ENCODE measurements at places on chromosomes 7 and 10.

DNA sequence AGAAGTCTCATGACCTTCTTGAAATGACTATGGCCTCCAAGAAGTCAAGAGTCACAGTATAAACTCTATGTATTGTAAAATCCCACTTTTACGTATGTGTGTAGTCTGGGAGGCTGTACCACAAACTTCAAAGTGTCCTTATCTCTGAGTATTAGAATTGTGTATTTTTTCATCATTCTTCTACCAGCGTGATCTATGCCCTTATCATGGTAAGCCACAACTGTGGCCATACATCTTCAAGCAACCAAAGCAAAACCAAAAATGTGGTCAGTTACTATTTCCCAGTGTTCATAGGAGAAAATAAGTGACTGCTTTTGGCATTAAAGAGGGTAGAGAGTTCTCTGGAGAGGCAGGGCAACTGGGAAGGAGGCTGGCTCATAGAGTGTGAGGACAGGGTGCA is 42.8 kb downstream of the SPOCK2 start:
- DNase-seq = no peak

DNA sequence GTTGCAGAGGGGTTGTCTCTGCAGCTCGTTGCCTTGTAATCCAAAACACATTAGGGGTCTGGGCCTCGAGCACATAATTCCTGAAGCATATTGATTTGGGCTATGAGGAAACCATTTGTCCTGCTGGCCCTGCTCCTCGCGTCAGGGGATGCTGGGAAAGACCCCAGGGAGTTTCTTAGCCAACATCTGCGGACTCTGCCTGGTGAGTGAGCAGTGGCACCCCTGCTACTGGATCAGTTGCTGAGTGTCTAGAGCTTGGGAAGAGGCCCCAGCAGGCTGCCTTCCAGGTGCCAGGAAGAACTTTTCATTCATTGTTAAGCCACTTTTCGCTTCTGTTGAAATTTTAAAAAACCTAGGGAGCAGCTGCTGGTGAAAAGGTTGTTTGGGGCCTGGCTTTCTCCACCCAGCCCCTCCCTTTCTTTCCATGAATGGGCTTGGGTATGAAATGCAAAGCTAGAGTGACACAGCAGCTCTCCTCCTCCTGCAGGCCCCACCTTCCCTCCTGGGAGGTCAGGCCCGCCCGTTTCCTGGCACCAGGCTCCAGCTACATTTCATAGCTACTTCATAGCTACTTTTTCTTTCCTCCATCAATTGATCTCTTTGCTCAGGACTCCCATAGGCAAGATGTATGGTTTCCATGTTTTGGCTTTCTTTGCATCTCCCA is 26.8 kb downstream of the TACR2 start:
- no peak for DNase-seq

DNA sequence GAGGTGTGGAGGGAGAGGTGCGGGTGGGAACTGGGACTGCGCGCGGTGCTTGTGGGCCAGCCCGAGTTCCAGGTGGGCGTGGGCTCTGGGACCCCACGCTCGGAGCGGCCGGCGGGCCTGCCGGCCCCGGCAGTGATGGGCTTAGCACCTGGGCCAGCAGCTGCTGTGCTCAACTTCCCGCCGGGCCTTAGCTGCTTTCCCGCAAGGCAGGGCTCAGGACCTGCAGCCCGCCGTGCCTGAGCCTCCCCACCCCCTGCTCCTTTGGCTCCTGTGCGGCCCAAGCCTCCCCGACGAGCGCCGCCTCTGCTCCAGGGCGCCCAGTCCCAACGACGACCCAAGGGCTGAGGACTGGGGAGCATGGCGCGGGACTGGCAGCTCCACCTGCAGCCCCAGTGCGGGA is 232.7 kb downstream of the FGFR2 start:
- DNase-seq = no peak

DNA sequence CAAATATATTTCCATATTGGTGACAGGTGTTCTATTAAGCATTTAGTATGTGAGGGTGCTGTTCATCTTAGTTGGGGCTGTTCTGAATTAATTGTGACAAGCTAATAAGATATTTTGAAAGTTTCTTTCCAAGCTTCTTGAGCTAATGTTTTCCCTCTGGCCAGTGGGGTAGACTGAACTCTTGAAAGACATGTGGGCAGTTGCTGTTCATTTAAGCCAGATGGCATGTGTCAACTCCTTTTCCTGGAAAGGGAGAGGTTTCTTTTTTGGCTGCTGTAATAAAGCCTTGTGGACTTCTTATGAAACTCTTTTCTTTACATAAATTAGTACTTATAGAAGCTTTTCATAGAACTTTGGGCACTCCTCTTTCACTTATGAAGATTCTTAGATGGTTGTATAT is 21.7 kb downstream of the RAB18 start:
- DNase-seq = no peak

DNA sequence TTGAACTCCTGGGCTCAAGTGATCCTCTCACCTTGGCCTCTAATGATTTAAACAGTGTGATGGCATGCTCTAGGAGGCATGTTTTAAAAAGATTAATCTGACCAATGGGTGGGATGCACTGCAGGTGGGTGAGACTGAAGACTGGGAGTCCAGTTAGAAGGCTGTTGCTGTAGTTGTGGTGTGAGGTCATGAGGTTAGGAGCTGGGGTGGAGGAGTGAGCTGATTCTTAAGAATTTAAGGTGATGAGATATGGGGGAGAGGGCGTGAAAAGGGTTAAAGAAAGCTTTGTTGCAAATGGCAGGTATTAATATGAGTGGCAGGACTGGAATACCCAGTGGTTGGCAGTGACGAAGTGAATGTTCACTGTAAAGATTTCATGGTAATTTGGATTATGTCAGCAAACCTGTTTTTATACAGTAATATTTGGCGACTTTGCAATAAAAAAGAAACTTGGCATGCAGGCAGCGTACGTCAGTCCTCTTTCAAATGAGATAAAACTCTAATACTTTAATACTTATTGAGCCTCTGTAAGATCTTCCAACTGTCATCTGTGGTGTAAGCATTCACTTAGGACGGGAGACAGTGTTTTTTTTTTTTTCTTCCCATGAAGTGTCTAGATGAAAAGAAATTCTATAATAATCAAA is 72.8 kb upstream of the MTPN start:
- no peak for DNase-seq

DNA sequence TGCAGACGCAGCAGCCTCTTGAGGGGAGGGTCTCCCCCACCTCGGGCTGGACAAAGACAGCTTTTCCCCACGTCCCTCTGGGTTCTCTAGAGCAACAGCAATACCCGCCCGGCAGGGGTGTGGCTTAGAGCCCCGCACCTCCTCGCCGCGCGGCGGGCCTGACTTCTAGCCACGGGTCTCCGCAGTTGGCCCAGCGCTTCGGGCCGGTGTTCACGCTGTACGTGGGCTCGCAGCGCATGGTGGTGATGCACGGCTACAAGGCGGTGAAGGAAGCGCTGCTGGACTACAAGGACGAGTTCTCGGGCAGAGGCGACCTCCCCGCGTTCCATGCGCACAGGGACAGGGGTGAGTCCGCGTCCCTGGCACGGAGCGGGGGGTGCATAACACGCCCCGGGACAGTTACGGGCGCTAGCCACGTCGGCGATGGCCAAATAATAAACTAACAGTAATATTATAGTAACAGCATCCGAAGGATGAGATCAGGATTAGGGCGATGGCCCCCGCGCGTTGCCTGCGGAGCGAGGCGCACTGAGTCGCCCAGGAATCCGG is 1.2 kb downstream of the CYP2E1 start:
- DNase-seq = no peak

DNA sequence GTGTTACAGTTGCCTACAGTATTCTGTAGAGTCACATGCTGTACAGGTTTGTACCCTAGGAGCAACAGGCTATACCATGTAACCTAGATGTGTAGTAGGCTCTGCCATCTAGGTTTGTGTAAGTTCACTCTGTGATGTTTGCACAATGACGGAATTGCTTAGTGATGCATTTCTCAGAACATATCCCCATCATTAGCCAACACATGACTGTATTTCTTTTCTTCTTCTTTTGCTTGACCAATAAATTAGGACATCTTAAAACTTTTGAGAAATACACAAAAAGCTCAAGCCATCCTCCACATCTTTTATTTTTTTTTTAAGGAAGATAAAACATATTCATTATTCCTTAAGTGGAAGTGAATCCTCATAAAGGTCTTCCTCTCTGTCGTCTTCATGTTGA is 5.4 kb upstream of the PFKFB3 start:
- no peak for DNase-seq

DNA sequence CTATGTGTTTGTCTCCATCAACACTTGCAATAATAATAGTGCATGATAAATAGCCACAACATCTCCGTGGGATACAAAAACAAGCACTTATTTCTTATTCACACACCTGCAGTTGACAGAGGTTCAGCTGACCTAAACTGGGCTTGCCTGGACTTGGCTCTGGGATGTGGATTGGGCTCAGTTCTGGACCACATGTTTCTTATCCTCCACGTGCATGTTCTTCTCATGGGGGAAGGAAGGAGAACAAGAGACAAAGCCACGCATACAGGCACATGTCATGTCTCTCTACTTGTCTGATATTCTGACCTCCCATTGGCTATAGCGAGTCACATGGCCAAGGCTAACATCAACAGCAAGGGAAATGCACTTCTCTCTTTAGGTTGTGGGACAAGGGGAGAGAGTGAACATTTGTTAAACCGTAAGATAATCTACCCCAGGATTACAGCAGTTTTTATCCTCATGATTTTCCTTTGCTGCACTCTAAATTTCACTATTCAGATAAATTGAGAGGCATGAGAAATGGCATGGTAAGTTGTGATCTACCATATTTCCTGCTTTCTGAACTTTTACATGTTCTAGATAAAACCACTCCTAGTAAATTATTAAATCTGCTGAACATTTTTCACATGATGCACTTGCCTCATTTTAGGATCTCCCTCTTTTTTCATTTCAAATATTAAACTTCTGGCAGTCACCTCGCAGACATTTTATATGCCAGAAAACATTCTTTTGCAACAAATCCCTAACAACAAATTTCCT is 33.7 kb downstream of the CFAP58 start:
- DNase-seq = no peak

GRCh38 chr10:105691811-105692210 is 1050.7 kb downstream of the SORCS3 start:
- no peak for DNase-seq

DNA sequence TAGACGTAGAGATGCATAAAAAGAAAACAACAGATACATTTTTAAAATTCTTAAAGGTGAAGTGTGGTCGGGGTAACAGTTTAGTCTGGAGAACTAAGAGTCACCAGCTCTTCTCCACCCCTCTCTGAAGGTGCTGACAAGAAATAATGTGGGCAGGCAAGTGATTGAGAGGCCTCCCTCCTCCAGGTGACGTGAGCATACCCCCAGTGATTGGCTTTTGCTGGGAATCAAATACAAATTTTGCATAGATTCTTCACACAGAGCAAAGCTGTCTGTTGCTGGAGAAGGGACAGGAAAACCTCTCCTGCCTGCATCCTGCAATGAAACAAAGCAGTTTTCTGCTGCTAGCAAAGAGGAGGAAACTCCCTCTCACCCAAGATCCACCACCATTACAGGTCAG is 115.0 kb downstream of the DGKB start:
- no peak for DNase-seq

GRCh38 chr7:30717181-30717580 is 34.8 kb upstream of the INMT start:
- DNase-seq = no peak

DNA sequence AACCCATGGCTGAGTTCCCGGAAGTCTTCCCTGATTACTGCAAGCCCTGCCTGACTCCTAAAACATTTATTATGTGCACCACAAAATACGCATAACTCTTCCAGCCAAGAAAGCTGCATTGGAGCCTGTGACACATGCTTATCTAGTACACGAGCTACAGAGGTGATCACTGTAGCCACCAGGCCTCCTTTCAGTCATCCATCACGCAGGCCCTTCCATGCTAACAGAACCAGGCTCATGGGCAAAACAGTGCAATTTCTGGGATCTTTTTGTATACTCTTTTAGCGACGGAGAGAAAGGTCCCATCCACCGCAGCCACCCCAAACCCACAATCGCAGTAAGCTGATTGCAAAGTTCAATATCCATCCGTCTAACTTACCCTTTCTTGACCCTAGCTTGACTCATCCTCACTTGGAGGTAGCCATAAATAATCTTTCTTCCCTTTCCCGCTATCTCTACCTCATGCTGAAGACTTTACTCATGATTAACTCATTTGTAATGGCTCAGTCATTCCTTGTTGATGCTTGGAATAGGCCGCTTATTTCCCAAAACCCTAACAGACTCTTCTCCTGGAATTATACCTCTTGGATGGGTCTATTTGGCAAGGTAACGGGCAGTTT is 1203.5 kb downstream of the TYW1 start:
- DNase-seq = no peak
